ENCODE measurements at places on chromosomes 6 and 20.

DNA sequence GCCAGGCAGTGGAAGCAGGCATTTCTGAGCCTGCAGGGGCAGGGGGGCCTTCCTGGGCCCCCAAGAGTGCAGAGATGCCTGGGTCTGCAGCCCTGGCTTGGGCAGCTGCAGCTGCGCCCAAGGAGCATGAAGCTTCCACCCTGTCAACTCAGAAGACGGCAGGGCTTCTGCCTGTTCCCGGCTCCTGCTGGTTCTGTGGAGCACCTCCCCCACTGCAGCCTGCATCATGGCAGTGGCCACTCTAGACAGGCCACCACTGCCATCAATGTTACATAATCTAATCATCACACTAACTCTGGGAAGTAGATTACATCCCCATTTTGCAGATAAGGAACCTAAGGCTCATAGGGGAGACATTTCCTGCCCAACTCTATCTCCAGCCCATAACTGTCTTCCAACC, 21.1 kb upstream of the TOP1 start:
- no peak for DNase-seq

GRCh38 chr6:116012951-116013350, 47.7 kb downstream of the FRK start:
- DNase-seq: no peak

- no peak for DNase-seq
These were observed 26.5 kb upstream of the SNAP25 start for GRCh38 chr20:10192171-10192570.

- no peak for DNase-seq
These were observed 62.9 kb upstream of the MOCS1 start for GRCh38 chr6:39997101-39997635.

DNA sequence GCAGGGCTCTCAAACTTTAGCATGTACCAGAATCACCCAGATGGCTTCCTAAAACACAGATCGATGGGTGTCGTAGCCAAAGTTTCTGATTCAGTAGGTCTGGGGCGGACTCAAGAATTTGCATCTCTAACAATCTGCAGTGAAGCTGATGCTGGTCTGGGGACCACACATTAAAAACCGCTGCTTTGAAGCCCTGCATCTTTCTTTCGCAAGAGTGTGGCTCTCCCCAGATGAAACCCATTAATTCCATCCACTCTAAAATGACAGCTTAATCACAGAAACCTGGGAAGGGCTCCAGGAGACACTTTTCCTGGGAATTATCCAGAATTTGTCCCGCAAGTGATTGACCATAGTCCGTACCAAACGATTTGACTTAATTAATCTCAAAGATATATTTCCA, 319.8 kb upstream of the PLCB4 start:
- no peak for DNase-seq

GRCh38 chr6:94217836-94218235, 798.5 kb upstream of the EPHA7 start:
- DNase-seq: no peak

DNA sequence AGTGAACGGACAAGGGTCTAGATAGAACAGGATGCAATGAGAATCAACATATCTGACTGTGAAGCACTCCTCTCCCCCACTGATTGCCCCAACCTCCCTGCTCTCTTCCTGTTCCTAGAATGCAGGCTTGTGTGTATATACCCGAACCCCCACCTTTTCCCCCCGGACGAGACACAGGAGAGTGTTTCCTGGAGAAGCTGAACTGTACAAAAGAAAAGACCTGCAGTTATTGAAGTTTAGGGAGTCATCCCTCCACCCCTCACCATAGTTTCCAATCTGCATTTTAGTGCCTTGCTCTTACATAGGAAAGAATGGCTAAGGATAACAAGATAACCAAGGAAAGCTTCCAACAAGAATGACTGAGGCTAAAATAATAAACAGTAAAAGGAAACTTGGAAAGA, 55.5 kb upstream of the PDE10A start:
- DNase-seq: no peak

- no peak for DNase-seq
These were observed 184.1 kb upstream of the GMDS start for GRCh38 chr6:2429460-2429859.

- no peak for DNase-seq
These were observed 264.6 kb upstream of the CDYL start for GRCh38 chr6:4511641-4512020.

DNA sequence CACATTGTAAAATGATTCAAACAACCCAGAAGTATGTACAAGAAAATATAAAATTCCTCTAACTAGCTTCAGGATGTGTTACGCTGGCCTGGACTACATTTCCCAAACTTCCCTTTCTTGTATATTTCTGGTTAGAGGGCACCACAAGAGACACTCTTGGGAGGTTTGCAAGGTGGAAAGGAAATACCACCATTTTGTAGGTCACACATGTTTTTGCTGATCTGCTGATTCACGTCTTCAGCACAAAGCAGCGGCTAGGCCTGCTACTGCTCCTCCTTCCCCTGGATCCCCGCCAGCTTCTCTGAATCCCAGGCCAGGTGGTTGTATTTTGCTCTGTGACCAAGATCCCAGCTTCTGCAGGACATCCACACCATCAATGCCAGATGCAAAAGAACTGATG, 104.2 kb downstream of the AGPAT4 start:
- DNase-seq: no peak

DNA sequence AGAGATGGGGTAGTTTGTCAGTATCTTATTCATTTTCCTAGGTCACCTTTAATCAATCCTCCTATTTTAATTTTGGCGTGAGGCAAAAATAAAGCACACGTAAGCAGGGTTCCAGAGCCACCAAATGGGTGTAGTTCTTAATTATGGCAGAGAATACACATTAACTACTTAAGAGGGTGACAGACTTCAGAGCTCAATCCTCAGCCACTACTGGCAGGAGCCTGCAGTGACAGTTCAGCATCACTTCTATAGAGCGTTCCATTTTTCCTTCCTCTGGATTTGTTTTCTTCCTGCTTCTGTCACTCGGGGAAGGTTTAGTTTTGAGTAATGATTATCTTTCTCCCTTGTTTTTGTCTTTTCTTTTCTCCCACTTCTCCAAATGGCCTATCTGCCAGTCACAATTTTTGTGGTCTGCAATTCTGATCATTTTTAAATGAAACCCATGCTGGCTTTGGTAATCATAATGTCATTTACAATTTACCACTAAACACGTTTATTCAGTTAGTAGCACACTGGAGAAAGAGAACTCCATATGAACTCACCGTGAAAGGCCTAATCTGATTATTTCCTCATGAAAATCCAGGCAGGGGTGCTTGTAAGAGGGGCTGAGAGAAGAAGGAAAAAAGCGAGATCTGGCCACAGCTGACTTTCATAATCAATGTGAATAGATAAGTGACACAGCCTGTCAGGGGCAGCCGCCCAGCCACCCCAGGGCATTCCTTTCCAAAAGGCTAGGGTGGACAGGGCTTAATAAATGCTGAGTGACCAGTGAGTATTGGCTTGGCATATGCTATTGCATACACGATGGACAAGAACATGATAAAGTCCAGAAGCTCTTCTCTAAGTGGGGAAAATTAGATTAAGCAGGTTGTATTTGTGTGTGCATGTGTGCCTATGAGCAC, 412.1 kb downstream of the PKHD1 start:
- DNase-seq: no peak

DNA sequence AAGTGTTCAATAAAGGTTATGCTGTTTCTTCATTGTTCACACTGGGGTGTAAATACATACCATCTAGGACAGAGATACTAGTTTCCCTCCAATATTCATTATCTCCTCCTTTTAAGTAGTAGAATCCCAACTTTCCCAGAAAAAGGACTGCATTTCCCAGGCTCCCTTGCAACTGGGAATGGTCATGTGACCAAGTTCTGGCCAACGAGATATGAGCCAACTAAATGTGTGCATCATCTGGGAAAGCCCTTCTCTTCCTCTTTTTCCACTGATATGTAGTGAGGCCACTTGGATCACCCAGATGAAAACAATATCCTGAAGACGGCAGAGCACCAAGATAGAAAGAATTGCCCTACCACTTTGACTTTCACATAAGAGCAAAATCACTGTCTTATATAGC, 97.9 kb upstream of the PTPRT start:
- DNase-seq: no peak

DNA sequence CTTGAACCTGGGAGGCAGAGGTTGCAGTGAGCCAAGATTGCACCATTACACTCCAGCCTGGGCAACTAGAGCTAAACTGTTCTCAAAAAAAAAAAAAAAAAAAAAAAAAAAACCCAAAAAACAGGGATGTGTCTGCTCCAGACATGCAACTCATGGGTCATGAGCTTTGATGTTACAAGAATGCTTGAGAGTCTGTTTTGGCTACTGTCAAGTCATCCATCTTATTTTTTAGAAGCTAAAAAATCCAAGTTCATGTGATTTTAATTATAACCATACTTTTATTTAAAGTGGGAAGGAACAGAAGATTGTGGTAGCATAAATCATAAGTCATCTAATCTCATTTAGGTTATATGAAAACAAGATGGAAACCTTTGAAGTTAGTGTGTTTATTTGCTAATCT, 120.6 kb downstream of the PDE7B start:
- no peak for DNase-seq

DNA sequence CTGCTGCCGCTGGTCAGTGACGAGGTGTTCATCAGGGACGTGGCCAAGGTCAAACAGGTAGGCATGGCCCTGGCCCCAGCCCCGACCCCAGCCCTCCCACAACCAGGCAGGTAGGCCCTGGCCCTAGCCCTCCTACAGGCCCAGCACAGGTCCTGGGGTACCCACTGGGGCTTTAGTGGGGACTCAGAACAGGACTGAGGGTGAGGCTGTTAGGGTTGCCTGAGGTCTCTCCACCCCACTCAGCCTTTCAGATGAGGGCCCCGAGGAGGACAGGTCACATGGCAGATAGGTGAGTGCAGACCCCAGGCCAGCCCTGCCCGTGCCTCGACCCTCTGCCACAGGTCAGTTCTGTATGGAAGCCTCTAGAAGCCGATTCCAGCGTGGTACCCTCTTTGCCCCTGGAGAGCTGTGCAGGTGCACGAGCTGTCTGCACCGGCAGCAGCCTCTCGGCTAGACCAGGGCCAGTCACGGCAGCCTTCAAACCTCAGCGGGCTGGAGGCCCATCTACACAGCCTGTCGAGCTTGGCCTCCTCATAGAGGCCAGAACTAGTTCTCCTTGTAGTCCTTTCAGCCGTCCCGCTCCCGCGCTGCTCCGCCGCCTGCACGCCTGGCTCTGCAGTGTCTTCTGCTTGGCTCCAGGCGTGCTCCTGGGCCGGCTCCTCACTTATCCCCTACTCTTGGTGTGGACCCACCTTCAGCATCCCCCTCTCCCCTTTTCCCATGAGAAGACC, 35.5 kb downstream of the PYGB start:
- DNase-seq: no peak

DNA sequence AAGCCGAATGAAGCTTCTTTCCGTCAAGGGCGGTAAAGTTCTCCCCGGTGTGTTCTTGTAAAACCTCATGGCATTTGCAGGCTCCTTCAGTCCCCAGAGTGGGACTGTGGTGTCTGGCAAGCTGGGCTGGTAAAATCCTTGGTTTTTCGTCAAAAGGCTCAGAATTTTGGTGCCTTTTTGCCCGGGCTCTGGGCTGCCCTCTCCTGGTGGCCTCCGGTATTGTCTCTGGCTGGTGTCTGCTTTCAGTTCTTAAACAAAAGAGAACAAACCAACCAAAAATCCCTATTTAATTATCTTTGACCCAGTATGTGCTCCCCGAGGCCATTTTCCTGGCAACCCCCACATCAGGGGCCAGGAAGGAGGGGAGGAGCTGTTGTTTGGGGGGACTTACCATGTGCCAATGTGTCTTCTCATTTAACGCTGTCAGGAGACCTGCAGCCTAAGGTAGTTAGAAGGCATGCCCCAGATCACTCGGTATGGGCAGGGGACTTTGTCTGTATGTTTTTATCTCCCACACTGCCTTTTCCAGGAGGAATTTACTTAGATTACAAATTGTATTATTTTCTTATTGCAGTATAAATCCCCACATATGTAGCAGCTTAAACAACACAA, 11.1 kb downstream of the CDH4 start:
- DNase-seq: no peak

GRCh38 chr20:328027-328974, 2.9 kb downstream of the SOX12 start:
- no peak for DNase-seq

DNA sequence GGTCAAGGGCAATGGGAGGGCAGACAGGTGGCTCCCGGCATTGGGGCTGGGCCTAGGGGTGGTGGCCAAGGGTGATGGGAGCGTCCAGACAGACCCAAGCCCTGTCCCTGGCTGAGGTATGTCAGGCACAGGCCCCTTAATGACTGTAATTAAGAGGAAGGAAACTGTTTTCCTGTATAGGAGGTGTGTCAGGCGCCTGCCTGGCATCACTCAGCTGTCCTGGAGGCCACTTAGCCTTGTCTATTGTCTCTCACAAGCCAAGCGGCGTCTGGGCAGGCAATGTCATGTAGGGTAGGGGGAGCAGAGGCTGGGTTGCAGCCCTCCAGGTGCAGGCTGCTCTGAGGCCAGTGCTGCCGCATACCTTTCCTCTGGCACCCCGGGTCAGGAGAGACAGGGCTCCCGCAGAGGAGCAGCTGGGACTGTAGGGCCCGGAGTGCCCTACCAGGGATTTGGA, 3.9 kb upstream of the FAM83C start:
- DNase-seq: no peak

DNA sequence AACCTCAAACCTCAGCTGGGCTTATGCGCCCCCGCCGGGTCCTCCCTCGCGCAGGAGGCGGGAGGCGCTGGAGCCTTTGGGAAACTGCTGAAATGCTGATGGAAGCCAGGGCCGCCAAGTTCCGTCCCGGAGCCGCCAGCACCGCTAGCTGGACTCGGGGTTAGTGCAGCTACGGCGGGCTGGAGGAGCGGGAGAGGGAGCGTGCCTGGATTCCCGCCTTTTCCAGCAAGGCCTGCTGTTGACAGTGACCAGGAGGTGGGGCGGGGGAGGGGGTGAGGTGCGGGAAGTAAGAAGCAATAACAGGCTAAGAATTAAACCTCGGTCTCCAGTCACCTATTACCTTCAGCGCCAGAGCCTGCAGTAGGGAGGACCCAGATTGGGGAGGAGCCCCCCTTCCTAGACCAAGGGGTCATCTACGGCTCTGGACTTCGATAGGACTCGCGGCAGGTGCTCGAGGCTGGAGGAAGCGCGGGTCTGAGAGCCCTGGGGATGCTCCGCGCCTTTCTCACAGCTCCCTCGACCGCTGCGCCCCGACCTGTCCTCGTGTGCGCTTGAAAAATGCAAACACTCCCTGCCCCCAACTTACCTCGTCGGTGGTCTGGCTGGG, 20.5 kb downstream of the COL9A1 start:
- DNase-seq: no peak

DNA sequence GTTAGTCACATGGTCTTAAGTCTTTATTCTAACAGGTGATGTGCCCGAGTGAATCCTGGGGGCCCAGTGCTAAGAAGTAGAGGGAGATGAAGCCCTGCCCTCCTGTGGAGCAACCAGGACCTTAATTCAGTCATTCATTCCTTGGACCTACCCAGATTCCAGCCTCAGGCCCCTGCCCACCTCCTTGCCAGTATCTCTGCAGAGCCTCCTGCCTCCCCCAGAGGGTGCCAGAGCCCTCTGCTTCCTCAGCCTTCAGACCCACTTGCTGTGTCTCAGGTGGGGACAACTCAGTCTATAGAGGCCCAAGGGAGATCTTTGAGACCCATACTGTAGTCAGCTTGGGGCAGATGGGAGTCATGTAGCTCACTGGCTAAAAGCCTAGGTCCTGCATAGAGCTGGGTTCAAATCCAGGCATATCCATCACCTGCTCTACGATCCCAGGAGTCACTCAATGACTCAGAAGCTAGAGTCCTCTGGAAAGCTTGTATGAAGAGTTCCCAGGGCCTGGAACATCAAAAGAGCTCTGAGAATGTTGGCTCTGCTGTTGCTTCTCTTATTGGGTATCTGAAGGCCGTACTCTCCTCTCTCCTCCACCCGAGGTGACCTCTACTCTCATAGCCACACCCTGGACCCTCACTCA, 3.9 kb upstream of the SIGLEC1 start:
- no peak for DNase-seq

GRCh38 chr20:23205611-23206041, 119.5 kb upstream of the CD93 start:
- DNase-seq: peak; percentile 49

All from right renal cortex interstitium (tissue), 3 donors.